SHP77 (cell line): ENCODE measurements at places on chromosomes 11 and 22.

GRCh38 chr22:39923696-39924095, 22.8 kb downstream of the GRAP2 start:
- DNase-seq: no peak

DNA sequence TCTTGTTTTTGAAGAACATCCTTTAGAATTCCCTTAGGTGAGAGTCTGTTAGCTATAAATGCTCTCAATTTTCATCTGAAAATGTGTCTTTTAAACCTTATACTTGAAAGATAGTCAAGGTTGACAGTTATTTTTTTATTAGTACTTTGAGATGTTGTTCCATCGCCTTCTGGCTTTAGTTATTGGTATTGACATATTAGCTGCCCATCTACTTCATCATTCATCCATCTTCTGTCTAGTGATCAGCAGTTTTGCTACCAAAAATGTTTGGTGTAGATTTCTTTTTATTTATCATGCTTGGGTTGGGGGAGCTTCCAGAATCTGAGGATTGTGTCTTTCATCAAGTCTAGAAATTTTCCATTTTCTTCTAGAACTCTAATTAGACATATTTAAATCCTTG, 3.3 kb upstream of the CD6 start:
- no peak for DNase-seq

- no peak for DNase-seq
Observed at GRCh38 chr11:2592559-2593392, 107.0 kb downstream of the KCNQ1OT1 start.

GRCh38 chr22:47047321-47048122, 285.1 kb downstream of the TBC1D22A start:
- no peak for DNase-seq

DNA sequence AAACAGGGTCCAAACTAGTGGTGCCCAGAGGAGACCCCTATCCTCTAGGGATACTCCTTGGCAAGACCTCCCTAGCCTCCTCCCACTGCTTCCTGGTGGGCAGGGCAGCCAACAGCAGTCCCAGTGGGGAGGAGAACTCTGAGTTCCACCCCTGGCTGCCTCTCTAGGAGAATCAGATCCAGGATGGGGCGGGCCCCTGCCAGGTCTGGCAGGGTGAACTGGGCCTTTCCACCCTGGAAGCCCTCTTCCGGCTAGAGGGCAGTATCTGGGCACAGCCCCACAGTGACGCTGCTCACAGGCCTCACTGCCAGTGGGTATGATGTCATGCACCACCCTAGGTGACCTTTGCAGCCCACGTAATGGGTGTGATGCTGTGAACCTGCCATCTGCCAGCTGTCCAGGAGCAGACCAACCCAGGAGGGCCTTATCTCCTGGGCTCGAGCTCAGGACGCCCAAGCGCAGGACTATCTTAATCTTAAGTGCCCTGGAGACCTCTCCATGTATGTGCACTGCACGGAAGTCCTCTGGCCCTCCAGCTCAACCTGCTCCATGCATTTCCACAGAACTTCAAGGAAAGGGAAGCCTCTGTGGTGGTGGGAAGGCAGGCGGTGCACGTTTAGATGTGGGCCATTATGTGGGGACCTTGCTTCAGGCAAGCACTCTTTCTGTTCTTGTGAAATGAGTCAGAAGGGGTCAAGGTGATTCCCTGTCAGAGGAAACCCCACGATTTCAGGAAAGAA, 31.8 kb upstream of the FCHSD2 start:
- DNase-seq: no peak

DNA sequence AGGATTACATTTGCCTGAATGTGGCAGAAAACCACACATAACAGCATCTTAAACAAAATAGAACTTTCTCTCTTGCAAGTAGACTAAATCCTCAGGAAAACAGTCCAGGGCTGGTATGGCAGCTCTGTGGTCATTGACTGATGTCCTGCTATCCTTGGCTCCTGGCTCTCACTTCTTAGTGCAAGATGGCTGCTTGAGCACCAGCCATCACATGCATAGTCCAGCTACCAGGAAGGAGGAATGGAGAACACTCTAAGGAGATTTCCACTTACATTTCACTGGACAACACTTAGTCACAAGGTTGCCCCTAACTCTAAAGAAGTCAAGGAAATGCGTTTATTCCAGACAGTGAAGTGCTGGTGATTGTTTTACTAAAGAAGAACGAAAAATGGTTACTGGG, 13.6 kb downstream of the RIBC2 start:
- no peak for DNase-seq

DNA sequence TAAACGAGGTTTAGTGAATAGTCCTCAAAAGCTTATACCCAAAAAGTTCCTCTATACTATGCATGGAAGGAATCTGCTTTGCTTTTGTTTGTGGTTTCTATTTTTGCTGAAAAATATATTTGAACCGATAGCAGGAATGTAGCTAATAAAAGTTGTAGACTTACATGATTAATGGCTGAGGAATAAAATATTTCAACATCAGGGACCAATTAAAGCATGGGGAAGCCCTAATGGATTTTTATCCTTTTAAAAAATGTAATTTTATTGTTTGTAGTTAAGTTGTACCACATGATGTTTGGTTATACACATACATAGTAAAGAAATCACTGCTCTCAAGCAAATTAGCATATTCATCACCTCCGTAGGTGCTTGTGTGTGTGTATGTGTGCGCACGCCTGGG, 295.3 kb upstream of the CNTN5 start:
- DNase-seq: no peak

GRCh38 chr11:44306918-44307244, 3.1 kb downstream of the ALX4 start:
- DNase-seq: no peak

- no peak for DNase-seq
Observed at GRCh38 chr22:48568736-48569330, 1258.8 kb downstream of the BRD1 start.
